ENCODE measurements at places on chromosomes 3 and 15.
A peak's percentile ranks its signal among the peaks of the same experiment; 100 is the strongest.

- DNase-seq = no peak
These were observed 378.2 kb upstream of the SOX14 start for GRCh38 chr3:137385922-137386321.

DNA sequence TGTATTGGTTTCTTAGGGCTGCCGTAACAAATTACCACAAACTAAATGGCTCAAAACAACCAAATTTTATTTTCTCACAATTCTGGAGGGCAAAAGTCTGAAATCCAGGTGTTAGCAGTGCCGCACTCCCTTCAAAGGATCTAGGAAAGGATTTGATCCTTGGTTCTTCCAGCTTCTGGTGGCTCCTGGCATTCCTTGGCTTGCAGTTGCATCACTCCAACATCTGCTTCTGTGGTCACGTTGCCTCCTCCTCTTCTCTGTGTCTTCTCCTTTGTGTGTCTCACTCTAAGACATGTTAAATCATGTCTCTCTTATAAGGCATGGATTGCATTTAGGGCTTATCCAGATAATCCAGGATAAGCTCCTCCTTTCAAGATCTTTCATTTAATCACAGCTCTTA, 262.2 kb downstream of the MEX3B start:
- no peak for DNase-seq

- peak; percentile 93 for DNase-seq
These were observed at the start of gene INAFM2 for GRCh38 chr15:40323239-40323952. Gene INAFM2 (plus strand): TSS chr15:40323692. CDS start chr15:40324056, 364 bp downstream.

- no peak for DNase-seq
These were observed 160.2 kb downstream of the SERPINI1 start for GRCh38 chr3:167895684-167896083.

- no peak for DNase-seq
These were observed 83.3 kb downstream of the ADCY5 start for GRCh38 chr3:123365450-123366143.

GRCh38 chr15:40826423-40827075, 2.0 kb downstream of the PPP1R14D start:
- DNase-seq = no peak

DNA sequence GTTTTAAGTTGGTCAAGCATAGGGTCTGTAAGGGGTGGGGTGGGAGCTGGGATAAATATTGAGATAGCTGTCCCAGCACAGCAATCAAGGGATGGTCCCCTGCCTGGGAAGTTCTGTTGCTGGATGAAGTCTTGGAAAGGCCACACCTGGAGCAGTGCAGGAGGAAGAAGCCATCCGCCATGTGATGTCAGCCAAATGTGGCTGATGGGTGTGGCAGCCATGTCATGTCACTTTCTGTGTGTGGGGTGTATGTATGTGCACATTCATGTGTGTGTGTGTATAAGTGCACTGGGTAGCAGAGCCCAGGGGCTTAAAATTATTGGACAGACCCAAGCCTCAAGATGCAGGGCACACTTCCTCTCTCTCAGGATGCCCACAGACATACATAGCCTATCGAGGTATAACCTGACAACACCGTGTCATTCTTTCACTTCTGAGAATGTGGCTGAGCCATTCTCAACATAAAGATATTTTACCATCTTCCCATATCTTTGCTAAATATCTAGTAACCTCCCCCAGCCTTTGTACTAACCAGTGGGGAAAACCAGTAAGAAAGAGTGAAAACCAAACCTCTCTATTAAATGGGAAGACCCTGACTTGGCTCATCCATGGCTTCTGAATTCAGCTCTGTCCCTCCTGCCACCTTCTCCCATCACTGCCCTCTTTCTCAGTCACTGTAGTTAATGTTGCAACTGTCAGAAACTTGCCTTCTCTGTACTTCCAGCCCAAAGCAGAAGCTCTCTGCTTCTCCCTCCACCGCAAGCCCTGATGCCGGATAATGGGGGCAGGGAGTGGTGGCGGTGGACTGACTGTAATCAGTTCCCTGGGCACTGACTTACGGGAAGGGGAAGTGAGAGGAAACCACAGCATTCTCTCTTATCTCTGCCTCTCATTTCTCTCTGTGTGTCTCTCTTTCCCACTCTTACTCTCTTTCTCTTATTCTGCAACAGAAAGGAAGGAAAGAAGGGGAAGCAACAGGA, 11.2 kb downstream of the TNFSF10 start:
- DNase-seq = peak; percentile 72

GRCh38 chr3:130473416-130473815, 43.6 kb upstream of the COL6A6 start:
- no peak for DNase-seq

GRCh38 chr3:191008074-191008473, 145.6 kb upstream of the GMNC start:
- DNase-seq = no peak

DNA sequence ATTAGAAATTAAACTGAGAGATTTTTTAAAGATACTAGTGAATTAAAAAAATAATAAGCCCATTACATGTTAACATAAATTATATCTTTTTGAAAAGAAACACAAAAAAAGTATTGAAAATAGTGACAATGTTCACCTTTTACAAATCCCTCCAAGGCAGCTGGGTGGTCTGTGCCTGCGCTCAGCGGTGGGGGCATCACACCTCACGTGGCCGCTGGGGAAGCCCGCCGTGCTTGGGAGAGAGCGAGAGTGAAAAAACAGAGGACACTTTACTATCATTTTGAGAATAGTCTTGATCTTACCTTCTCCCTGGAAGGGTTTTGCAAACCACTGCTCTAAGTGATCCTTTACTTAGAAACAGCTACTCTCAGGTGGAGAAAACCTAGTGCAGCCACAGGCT, 76.9 kb downstream of the CRTC3 start:
- DNase-seq = no peak

GRCh38 chr3:167032267-167032876, 347.7 kb downstream of the ZBBX start:
- no peak for DNase-seq

DNA sequence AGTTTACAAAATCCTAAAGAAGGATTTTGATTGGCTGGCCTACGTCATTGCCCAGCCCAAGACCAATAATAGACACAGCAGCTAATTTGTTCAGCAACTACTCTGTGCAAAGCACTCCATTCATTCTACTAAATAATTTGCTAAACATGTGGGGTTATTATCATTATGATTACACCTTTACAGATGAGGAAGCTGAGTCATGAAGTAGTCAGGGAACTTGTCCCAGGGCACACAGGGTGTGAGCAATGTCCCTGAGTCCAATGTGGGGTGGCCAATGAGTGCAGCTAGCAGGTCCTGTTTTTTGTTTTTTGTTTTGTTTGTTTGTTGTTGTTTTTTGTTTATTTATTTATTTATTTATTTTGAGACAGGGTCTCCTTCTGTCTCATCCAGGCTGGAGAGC, 183.6 kb downstream of the ABHD5 start:
- no peak for DNase-seq

- no peak for DNase-seq
These were observed 6.2 kb upstream of the ZNF148 start for GRCh38 chr3:125381314-125381713.

DNA sequence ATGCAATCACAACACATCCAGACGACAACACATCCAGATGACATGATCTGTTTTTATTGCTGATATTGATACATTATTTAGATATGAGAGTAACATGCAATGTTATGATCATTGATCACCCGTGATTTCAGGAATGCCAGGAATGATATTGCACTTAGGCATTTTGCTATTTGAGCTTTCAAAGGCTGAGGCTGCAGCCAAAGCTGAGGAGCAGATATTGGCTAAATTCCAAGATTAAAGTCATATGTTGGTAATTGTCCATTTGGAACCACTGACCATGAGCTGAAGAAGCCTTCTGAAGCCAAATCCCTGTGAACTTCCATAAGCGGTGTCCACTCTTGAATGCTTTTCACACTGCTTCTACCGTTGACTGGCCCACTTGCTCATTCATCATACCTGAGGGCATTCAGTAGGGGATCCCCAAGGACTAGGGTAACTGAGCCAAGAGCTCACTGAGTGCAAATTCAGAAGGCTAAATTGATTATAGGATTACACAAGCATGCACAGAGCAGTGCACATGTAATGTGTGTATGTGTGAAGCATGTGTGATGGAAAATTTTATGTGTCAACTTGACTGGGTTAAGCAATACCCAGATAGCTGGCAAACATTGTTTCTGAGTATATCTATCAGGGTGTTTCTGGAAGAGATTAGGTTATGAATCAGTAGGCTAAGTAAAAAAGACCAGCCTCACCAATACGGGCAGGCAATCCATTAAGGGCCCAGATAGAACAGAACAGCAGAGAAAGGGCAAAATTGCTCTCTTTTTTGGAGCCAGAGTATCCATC, 92.1 kb upstream of the PLAAT1 start:
- DNase-seq = no peak

GRCh38 chr15:89401631-89402517, 67.2 kb upstream of the POLG start:
- DNase-seq = no peak

- no peak for DNase-seq
These were observed 243.6 kb upstream of the LYSMD4 start for GRCh38 chr15:99976811-99977271.

- DNase-seq = no peak
These were observed 54.7 kb upstream of the USP3 start for GRCh38 chr15:63449731-63450130.

GRCh38 chr3:56361731-56362130, 106.5 kb downstream of the ERC2 start:
- DNase-seq = no peak

- DNase-seq = no peak
These were observed 147.3 kb upstream of the CDIN1 start for GRCh38 chr15:36432161-36432560.

DNA sequence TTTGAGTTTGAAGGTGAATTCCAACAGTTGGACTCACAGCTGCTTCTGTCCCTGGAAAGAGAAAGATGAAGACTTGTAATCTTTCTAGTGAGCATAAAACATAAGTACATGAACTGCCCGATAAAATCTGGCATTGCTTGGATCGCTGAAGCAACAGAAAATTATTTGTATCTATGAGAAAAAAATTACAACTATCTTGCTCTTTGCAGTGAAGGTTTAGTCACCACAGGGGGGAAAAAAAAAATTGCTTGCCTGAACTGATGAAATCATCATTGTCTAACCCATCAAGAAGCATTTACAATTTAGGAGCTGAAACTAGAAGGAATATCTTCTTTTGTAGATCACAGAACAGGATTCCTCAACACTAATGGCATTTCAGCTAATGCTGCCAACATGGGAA, 20.0 kb downstream of the TMEM207 start:
- no peak for DNase-seq

GRCh38 chr15:73156431-73157191, 104.3 kb downstream of the NEO1 start:
- DNase-seq = no peak

GRCh38 chr3:151871639-151872468, 1.6 kb upstream of the SUCNR1 start:
- DNase-seq = peak; percentile 52

DNA sequence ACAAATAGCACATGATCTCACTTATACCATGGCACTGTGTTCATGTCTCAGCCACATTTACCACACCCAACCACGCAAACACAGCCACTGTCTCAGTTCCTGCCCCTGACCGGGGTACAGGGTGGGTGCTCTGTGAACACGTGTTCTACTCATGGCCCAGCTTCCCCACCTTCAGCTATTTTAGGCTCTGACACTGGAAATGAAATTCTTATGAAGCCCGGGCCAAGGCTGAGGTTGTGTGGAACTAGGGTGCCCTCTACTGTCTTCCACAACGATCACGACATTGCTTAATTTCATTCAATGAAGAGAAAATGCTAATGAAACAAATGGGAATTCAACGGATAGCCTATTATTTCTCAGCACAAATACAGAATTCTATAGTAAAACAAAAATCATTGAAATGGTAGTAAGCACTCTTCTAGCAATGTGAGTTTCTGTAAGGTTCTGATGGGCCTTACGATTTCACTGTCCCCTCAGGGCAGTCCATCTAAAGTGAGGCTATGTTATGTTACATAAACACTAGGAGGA, 2.1 kb upstream of the GABRA5 start:
- DNase-seq = no peak

GRCh38 chr15:39747326-39747725, 35.3 kb downstream of the FSIP1 start:
- no peak for DNase-seq

DNA sequence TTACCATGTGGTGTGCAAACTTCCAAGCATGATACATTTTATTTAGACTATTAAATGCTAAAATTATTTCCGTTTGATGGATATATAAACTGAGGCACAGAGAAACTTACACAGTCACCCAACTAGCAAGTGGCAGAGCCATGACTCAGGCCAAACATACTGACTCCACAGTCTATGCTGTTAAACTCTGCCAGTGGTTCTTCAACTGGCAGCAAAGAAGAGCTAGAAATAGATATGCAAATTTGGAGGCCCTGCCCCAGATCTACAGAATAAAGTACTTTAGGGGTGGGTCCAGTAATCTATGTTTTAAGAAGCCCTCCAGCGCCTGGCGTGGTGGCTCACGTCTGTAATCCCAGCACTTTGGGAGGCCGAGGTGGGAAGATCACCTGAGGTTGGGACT, 400.0 kb downstream of the FOXP1 start:
- no peak for DNase-seq

DNA sequence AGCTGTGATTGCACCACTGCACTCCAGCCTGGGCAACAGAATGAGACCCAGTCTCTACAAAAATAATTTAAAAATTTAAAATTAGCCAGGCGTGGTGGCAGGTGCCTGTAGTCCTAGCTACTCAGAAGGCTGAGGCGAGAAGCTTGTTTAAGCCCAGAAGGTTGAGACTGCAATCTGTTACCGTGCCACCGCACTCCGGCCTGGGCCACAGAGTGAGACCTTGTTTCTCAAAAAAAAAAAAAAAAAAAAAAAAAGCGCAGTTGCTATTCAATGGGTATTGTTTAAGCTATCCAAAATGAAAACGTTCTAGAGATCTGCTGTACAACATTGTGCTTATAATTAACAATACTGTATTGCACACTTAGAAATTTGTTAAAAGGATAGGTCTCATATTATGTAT, 24.0 kb downstream of the ZNF148 start:
- DNase-seq = no peak

GRCh38 chr3:82957696-82958095, 1196.3 kb upstream of the GBE1 start:
- no peak for DNase-seq

- DNase-seq = peak; percentile 3
These were observed 368.6 kb upstream of the GBE1 start for GRCh38 chr3:82130046-82130445.

DNA sequence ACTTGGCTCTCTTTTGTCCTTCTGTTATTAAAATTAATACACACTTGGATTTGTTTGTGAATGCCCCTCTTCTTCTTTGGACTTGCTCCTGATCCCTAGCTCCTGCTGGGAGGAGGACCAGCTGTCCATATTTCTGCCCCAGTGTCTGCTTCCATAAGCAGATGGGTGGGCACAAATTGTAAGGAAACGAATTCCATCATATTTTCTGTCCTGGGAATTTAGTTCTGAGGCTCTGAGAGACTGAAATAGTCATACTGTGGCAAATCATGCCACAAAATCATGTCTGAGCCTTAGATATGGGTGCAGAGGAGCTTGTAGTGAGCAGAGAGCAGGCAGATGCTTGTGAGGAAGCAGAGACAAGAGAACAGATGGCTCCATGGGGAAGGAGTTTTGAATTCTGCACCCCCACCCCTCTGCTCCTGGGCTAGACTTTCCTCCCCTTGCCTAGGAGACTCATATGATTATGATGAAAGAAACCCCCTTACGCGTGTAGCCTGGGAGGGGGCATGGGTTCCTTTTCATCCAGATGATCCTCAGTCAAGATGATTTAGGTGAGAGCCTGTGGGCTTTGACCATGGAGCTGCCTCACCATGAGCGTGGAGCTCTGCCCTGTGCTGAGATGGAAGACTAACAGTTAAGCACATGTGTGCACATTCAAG, 50.6 kb downstream of the SV2B start:
- no peak for DNase-seq

GRCh38 chr15:57537072-57537471, 54.6 kb upstream of the MYZAP start:
- DNase-seq = no peak

- DNase-seq = no peak
These were observed 29.4 kb upstream of the AP4E1 start for GRCh38 chr15:50879016-50879617.
